ENCODE measurements at places on chromosomes 12 and 14.

DNA sequence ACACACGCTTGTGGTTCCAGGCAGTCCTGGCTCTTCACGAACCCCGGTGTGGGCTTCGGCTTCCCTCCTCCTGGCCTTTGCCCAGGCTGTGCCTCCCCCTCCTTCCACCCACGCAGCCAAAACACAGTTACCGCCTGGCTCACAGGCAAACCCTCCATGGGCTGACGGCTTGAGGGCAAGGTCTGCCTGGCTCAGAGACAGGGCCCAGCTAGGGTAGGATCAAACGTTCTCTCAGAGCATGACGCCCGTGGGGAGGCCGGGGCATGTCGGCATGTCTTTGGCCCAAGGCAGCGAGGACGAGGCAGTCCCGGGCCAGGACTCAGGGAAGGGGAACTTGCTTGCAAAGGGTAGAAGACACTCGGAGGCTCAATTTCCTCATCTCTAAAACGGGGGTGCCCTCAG lies 2.1 kb downstream of the SLC25A47 start:
- no peak for DNase-seq

- DNase-seq = peak; percentile 35
Observed at GRCh38 chr12:89542912-89543592, 17.2 kb upstream of the POC1B start.

DNA sequence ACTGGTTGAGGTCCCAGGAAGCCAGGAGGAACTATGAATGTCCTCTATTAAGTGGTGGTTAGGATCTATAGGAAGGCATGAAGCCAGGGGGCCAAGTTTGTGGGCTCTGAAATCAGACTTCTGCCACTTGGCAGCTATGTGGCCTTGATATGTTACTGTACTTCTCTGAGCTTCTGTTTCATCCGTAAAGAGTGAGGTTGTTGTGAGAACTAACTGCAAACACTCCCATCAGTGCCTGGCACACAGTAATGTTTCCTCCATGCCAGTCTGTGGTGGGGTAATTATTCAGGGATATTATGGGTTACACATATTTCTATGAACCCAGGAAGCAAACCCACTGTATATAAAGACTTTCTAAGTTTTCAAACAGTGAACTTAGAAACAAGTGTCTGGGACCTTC lies 57.4 kb downstream of the PLXNC1 start:
- no peak for DNase-seq

DNA sequence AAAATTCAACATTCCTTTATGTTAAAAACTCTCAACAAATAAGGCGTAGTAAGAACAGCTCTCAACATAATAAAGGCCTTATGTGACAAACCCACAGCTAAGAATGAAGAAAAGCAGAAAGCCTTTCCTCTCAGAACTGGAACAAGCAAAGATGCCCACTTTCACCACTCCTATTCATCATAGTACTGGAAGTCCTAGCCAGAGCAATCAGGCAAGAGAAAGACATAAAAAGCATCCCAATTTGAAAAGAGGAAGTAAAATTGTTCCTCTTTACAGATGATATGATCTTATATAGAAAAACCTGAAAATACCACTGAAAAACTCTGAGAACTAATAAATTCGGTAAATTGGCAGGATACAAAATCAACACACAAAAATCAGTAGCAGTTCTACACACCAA lies 52.1 kb downstream of the STON2 start:
- DNase-seq = no peak

- DNase-seq = no peak
Observed at GRCh38 chr14:99704037-99704436, 19.9 kb downstream of the CYP46A1 start.

DNA sequence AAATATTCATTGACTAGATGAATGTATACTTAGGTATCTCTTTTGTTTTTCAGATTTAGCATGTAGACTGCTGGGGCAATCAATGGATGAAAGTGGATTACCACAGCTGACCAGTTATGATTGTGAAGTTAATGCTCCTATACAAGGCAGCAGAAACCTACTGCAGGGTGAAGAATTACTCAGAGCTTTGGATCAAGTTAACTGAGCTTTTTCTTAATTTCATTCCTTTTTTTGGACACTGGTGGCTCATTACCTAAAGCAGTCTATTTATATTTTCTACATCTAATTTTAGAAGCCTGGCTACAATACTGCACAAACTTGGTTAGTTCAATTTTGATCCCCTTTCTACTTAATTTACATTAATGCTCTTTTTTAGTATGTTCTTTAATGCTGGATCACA lies 15.3 kb upstream of the SNAPC1 start:
- DNase-seq = no peak

DNA sequence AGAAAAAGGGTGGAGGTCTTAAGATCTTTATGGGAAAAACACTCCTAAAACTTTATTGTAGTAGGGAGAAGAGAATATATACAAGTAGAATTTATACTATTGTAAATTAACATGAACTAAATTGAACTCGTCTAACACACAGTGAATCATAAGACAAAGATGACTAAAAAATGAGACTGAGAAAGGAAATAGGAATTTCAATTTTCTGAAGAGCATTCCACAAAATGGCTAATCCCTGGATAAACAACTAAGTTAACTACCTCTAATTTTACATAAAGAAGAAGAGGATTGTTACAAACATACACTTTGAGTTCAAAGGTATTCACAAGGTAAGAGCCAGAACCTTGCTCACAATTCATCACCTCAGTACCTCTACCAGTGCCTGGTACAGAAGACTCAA lies 2.0 kb downstream of the MAP4K5 start:
- DNase-seq = no peak

GRCh38 chr14:38481952-38482678 lies 226.2 kb upstream of the CLEC14A start:
- DNase-seq = no peak

- DNase-seq = no peak
Observed at GRCh38 chr12:29883941-29884554, 100.3 kb upstream of the TMTC1 start.

GRCh38 chr12:51871126-51871525 lies 16.8 kb upstream of the ANKRD33 start:
- DNase-seq = no peak

- no peak for DNase-seq
Observed at GRCh38 chr14:104968541-104969401, 9.4 kb downstream of the AHNAK2 start.

- no peak for DNase-seq
Observed at GRCh38 chr14:79961197-79961596, 250.1 kb downstream of the DIO2 start.

- peak; percentile 7 for DNase-seq
Observed at GRCh38 chr14:103629503-103630121, 601 bp downstream of the KLC1 start.

GRCh38 chr14:63486738-63487137 lies 56.4 kb downstream of the PPP2R5E start:
- no peak for DNase-seq

DNA sequence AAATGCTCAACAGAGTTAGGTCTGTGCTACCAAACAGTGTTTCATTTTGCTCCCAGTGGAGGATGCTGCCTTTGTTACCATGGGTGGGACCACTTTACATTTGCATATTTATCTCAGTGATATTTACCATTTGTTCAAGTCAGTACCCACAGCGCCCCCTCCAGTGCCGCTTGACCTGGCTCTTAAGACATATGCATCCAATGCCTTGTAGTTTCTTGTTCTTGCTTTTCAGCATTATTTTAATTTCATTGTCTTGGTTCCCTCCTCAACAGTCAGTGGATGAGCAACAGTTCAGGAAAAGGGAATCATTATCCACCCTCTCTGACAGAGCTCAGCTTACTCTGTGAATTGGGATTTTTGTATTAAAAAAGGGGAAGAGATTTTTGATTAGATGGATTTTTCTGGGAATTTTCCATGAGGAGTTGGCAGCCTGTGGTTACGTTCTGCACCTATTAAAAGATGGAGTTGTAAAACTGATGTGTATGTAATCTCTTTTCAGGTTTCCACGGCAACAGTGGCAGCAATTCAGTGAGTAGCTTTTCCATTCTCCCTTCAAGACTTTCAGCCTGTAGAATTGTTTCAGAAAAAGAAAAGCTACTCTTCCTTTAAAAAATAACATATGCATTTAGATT lies 240.5 kb upstream of the DAAM1 start:
- no peak for DNase-seq

DNA sequence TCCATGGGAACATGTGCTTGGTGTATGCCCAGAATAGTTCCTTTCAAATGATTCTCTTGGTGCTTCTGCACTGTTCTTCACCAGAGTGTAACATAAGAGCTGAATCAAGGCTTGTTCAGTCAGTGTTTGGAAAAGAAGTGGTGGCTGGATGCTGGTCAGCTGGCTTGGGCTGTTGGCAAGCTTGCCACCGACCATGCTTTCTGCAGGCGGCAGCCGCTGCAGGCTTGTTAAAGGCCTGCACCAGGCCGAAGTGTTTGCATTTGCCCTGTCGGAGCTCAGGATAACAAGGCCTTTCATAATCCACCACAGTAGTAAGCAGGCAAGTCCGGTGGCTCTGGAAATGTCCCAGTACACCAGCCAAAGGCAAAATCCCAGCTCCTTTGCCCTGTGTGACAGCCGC lies 26.9 kb downstream of the DAAM1 start:
- no peak for DNase-seq

DNA sequence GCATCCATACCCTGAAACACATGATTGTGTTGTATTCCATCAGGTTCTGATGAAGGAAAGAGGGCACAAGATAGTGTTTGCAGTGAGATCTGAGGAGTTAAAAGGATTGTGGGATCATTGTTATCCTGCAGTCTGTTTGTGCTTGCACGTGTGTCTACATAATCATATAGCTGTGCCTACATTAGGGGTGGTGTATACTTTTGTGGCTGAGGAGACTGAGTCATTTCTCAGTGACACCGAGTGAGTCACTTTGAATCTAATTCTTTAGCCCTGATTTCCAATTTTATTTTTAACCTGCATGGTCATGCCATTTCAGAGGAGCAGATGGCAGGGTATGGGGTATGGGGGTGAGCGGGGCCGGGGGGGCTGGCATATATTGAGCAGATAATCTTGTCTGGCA lies 133.2 kb downstream of the ANO4 start:
- no peak for DNase-seq

- DNase-seq = no peak
Observed at GRCh38 chr12:56230432-56231183, 757 bp downstream of the SLC39A5 start.

- DNase-seq = no peak
Observed at GRCh38 chr14:40393143-40393542, 960.9 kb upstream of the FBXO33 start.

DNA sequence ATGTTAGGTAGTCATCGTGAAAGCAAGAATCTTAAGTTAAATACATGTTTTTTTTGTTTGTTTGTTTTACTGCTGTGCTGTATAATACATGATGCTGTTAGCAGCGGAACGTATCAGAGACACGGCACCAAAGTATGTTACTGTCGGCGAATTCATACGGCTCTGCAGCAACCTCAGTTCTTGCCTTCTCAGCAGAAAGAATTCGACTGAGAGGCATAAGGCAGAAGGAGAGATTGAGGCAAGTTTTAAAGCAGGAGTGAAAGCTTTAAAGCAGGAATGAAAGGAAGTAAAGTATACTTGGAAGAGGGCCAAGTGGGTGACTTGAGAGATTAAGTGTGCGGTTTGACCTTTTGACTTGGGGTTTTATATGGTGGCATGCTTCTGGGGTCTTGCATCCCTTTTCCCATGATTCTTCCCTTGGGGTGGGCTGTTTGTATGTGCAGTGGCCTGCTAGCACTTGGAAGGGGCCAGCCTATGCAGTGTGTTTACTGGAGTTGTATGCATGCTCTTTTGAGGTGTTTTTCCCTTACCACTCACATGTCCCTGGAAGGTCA lies 23.7 kb downstream of the LEMD3 start:
- no peak for DNase-seq

- no peak for DNase-seq
Observed at GRCh38 chr12:30694412-30695198, 1.1 kb downstream of the IPO8 start.

DNA sequence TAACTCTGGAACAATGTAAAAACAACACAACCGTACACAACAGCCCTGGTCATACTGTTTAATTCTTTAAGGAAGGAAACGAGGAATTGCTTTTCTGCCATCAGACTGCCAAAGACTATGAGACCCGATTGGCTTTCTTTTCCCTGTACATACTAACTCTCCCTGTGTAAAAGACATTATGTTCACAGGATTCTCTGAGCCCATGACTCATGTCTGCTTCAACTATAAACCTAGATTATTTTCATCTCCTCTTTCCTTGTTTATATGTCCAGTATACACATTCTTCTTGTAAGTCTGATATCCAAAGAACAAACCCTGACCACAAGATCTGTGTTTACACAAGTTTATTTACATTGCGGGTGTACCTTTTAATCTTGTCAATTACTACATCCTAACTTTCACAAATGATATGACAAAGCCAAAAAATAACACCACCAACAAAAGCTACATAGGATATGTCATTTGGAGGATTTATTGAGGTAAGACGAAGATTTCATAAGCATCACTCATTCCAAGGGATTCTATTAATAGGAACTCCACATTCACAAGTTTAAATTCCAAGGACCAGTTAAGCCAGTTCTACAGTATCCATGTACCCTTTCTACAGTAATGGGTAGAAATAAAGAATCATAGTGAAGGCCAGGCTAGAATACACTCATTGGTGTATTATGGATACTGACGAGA lies 67.3 kb downstream of the STXBP6 start:
- no peak for DNase-seq

DNA sequence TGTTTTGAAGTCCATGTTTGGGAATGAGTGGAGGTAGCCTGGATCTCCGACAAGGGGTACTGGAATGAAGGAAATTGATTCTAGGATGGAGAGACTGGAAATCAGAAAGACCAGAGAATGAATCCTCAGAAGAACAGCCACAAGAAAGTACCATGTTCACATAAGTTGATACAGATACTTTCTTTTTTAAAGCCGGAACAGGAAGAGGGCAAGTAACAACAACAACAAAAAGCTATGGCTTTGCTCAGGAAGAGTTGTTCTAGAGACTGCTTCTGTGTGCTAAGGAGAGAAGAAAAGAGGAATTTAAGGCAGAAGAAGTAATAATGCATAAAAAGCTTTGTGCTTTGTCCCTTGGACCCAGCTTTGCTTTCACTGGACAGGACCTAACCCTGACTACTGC lies 6.2 kb downstream of the TC2N start:
- DNase-seq = no peak

DNA sequence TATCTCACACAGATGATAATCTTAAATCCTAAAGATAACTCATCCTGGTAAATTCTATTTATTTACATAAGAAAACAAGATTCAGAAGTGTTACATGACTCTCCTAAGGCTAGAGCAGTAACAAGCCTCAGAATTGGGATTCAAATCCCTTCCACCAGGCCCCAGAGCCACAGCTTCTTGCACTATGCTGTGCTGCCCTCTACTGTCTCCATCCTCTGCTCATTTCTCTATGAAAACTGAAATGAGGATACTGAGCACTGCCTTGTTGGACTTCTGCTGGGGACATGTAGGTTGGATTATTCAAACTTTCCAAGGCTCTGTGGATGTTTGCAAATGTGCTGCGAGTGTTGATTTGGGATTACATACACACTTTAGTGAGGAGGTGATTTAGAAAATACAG lies 23.5 kb upstream of the C12orf50 start:
- DNase-seq = no peak

DNA sequence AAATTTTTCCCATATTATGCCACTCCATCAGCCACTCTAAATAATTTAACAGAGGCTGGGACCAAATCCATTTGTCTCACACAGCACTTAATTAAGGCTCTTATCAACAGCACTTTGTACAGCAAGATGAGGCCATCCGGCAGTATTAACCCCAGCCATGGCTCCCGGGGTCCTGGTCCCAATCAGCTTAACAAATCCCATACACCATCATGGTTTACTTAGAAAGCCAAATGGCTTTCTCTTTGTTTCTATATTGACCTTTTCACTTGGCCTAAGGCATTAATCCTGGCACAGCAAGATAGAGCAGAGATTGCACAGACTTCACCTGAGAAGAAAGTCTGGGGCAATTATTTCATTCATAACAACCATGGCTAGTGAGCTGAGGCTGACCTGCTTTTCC lies 38.6 kb downstream of the SPTSSA start:
- DNase-seq = no peak
